ENCODE measurements at places on chromosomes 11 and 22. TPM values are rescaled to one million over a fixed set of nuclear protein-coding genes. Genes with fewer than 3 reads are reported as not detected.

GRCh38 chr11:119377961-119378667, 3.4 kb downstream of the USP2 start:
- no peak for DNase-seq

- no peak for DNase-seq
Measured at GRCh38 chr11:75330291-75330690, 21.2 kb downstream of the ARRB1 start.

- DNase-seq, result no peak
Measured at GRCh38 chr22:36998620-36999351, 20.5 kb downstream of the TST start.

DNA sequence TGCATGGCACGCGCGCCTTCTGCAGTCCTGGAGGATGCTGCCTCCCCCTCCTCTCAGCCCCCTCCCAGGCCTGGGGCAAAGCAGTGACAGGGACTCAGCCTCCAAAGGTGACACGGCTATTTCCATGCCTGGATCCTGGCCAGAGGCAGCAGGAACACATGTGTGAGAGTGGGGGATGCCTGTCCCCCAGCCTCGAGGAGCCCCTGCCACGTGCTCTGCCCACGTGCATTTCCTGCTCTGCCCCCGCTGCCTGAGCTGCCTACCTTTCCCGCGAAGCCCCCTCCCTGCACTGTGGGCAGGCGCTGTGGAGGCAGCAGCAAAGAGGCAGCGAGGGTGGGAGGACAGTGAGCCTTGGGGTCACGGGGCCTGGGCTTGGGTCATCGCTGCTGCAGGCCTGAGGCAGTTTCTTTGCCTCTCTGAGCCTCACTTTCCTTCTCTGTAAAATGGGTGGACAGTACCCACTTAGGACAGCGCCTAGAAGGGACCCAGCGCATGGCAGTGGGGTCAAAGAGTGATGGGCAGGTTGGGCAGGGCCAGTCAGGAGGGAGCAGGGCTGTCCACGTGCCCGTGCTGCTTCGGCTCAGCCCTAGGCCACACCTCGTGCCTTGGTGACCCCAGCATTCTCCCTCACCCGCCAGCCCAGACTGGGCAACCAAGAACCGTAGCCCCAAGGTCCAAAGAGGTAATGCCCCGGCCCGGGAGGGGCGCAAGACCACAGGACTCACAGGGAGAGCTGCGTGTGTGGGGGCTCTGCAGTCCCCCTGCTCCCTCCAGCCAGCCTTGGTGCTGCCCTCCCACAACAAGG, 48.6 kb downstream of the FLRT1 start:
- no peak for DNase-seq

LINC01488 gene
- not detected for total RNA-seq

MDK gene
- 1,586 TPM for total RNA-seq

DNA sequence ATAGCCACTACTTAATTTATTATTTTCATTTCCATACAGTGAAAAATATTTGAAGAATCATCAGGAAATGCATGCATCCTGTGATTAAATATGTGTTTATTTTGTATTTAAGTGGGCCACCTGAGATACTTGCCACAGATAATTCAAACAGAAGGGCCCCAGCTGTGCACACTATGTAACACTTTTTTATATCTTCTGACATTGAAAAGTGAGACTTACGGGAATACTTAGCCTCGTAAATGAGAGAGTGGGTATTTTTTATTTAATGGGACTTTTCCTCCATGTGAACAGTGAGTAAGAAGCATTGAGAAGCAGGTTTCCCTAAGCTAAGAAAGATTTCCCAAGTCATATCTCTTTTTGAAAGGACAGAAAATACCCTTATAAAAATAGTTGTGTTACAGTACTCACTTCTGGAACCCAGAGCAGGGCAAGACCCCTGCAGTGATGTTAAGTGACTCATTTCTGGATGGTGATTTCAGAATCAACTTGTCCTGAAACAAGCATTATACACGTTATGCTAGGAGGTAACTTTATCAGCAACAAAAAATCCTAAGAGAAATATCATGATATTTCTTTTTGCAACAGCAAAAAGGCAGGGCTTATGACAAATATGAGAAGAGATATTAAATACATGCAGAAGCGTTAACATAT, 478.1 kb upstream of the CHORDC1 start:
- DNase-seq, result no peak

KRTAP5-8 gene
- total RNA-seq, result 0.73 TPM

DNA sequence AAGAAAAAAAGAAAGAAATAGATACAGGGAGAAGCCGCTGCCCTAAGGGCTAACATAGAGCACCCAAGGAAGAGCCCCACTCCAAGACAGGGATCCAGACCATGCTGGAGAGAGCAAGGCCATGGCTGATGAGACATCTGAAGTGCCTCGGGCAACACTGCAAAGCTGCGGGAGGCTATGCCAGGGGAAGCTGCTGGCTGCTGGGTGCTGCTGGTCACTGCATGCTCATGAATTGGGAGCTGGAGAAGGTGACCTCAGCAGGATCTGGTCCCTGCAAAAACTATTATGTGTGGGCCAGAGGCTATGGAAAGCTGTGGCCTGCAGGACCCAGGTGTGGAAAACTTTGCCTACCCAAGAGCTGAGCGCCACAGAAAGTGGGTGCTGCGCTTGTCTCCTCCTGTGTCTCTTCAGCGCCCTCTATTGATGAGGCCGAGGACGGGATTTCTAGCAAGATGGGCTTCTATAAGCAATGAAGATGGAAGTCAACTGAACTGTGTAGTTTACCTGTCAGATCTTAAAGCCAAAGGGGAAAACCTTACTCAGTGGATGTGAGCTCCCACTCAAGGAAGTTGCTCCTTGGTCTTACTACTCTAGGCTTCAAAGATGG, 17.3 kb upstream of the SLC29A2 start:
- DNase-seq, result no peak

CWC15 gene
- total RNA-seq, result 66.9 TPM

OR10G7 gene
- total RNA-seq, result not detected

TRIM48 gene
- total RNA-seq, result not detected

Measured in mesothelial cell of epicardium (in vitro differentiated cells).